ENCODE measurements at places on chromosomes 5 and 9.

GRCh38 chr5:98791001-98791519 is 17.6 kb downstream of the RGMB start:
- DNase-seq: no peak

DNA sequence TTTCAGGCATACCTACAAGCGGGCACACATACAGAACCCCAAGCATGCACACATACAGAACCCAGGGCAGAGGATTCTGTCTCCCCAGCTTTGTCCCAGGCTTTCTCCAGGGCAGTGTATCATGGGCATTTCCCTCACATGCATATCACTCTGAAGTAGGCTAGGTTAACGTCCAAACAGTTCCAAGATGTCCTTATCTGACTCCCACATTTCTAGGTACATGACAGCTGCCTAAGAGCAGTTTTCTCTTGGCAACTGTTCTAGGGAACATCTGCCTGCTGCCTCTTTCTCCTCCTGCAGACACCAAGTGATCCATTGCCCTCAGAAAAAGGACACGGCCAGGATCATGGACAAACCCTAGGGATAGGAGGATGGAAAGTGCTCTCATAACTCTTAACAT is 84.9 kb upstream of the NR3C1 start:
- DNase-seq: no peak

- DNase-seq: no peak
These were observed 1.1 kb upstream of the GNA14 start for GRCh38 chr9:77649109-77649812.

- DNase-seq: no peak
These were observed 390.4 kb upstream of the KIF2A start for GRCh38 chr5:61915646-61916045.

DNA sequence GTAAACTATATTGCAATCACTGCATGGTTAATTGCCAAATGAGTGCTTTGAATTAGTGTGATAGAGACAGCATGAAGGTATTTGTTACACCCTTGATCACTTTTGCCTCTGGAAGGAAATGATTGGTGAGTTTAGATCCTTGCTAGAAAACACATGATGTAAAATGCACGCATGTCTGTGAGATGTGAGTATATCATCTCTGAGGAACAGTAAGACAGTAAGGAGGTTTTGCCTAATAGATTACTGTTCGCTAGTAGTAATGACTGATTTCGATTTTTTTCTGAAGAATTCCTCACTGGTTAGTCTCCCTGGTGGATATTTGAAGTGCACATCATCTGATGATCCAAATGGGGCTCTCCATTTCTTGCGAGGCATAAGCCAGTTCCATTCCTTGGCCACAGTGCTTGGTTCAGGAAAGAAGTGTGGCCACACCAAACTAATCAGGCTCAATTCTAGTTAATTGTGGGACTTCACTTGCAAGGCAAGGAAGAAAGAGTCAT is 156.4 kb upstream of the ADRA1B start:
- no peak for DNase-seq

GRCh38 chr5:55540525-55540924 is 5.8 kb upstream of the PLPP1 start:
- DNase-seq: no peak

GRCh38 chr5:116256717-116257116 is 171.9 kb downstream of the COMMD10 start:
- no peak for DNase-seq

- DNase-seq: no peak
These were observed 578.7 kb upstream of the ZNF462 start for GRCh38 chr9:106284296-106284695.
